Stimulated activated CD4-positive, alpha-beta T cell treated with anti-CD3 and anti-CD28 coated beads, Interleukin-4, amount 100 ng/mL, for 48 hours (primary cell): ENCODE measurements at places on chromosomes 13 and 19.

DNA sequence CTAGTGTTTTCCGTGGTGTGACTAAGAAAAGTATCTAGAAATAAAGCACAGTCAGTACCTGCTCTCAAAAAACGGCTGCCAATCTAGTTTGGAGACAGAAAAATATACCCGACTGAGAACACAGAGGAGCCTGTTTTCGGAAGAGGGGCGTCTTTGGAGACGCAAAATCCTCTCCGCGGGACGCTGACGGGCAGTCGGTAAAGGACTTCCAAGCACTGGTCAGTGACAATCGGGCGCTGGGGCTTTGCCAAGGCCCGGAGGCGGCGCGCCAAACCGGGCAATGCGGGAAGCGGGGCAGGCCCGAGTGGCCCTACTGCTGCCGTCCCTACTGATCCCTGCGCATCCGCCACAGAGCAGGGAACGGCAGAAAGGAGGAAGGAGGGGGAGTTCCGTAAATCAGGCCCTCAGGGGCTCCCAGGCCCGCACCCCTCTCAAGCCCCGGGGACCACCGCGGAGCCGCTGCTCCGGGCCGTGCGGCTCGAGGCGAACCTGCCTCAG is 588 bp upstream of the DPY19L3 start:
- no peak for DNase-seq

DNA sequence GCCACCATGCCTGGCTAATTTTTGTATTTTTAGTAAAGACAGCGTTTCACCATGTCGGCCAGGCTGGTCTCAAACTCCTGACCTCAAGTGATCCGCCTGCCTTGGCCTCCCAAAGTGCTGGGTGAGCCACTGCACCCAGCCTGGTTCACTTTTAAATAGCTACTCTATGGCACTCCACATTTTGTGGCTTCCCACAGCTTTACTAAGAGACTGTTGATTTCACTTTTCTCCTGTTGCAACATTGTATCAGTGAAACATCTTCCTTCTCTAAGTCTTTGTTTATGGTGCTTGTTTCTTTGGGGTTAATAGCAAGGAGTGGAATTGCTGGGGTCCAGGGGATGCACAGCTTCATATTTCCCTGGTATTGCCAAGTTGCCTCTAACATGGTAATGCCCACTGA is 12.3 kb downstream of the TMEM38A start:
- no peak for DNase-seq

- peak; percentile 79 for DNase-seq
Observed at GRCh38 chr19:58439576-58440554, at the start of gene ZNF132. ZNF132 (minus strand) TSS chr19:58440153; CDS start chr19:58439821, 332 bp downstream.

GRCh38 chr19:6230991-6231448 is 48.8 kb downstream of the MLLT1 start:
- no peak for DNase-seq

DNA sequence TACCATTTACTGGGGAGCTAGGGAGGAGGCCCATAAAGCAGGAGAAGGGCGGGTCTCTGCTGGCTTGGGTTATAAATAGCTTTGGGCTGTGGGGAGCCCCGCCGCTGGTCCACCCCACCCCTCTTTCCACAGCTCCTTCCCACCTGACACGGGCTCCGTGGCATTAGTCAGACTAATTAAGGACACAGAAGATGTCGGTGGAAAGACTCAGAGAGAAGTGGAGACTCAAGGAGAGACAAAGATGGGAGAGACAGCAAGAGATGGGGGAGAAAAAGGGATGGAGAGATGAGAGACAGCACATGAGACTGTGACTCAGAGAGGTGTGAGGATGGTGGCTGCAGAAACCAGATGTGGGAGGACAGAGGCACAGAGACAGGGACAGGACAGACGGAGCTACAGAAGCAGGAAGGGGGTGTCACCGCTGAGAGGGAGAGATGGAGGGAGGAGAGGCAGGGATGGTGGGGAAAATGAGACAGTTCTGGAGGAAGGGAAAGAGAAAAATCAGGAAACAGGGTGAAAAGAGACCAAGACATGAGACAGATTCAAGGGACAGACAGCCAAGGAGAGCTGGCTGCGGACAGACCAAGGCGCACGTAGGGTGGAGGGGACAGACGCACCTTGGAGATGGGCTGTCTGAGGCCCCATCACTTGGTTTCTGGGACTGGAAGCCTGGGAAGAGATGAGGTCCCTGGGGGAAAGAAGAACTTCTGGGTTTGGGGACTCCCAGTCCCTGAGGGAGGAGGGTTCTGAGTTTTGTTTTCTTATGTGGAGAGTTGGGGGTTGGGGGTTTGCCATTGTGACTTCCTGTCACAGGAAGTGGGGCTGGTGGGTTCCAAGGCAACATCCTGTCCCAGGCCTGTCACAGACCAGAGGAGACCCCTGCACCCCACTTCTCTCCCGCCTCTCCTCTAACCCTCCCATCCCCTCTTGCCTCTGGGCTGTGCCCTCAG is 4.1 kb downstream of the ARHGEF1 start:
- peak; percentile 46 for DNase-seq

DNA sequence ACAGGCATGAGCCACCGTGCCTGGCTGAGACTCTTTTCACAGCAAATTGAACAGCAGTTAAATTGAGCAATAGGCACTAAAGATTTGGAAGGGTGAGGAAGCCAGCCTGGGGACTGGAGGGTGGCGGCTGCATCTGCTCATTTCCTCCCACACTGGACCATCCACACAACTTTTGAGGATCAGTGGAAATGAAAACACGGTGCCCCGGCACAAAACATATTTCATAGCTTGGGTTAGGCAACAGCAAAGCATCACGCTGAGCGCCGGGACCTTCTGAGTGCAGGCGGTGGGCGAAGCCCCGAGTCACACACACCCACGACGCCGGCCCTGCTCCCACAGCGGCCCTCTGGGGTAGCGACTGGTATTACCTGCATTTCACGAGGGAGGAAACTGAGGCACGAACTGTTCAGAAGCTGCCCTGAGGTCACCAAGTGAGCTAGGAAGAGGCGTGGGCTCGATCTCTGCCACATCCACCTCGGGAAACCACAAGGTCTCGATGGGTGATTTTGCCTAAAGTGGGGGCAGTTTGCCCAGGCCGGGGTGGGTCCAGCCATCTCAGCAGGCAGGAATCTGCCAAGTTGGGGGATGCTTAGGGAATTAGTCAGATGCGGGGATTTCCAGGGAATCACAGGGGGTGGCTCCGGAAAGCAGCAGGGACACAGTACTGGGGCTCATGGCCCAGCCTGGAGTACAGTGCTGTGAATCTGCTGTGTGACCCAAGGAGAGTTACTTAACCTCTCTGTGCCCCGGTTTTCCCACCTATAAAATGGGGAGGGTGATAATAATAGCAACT is 3.5 kb upstream of the SBNO2 start:
- DNase-seq = no peak

DNA sequence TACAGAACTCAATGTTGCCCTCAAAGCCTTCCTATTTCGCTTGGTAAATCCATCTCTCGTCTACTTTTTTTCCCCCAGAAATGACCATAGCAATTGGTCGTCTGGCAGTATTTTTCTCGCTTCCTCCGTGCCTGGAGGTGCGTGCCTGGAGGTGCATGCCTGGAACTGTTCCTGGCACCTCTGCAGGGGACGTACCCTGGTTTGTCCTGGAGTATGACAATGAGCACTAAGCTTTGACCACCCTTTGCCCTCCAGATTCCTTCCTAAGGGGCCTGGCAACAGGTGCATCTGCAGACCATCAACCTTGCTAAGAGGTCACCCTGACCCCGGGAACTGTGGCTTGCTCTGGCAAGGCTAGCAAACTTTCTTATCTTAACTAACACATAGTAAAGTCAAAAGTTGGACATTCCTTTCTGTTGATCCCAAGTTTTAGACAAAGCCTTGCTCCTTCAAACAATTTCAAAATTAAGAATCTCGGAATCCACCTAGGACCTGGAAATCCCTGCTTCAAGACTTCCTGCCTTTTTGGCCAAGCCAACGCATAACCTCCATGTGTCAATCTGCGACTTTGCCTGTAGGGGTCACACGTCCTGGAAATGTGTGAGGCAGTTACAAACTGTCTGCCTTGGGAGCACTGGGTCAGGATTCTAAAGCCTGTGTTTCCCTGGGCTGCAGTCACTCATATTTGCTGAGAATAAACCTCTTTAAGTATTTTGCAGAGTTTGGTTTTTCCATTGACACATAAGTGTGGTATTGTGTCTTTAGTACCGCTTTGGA is 28.8 kb upstream of the TUBGCP3 start:
- no peak for DNase-seq
